Kidney (tissue), 22 donors: ENCODE measurements at places on chromosomes 1 and 21. TPM values are rescaled to one million over a fixed set of nuclear protein-coding genes. Genes with fewer than 3 reads are reported as not detected.

GRCh38 chr1:207284209-207284897 is 37.1 kb upstream of the CD55 start:
- peak; percentile 74 for DNase-seq

DNA sequence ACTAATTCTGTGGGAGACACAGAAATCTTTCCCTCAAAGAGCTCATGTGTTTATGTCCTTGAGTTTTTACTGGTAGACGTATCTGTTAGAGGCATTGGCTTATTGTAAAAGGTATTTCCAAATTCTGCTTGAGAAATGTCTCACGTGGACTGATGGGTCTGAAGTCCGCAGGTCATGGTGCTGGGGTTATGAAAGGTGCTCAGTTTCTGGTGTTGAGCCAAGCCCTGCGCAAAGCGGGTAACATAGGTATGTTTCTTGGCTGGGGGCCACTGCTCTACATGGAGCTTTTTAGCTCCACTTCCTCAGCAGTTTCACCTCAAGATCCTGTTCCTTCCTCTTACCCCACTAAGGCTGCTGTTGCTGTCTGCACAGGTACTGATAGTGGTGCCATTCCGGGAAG is 10.8 kb downstream of the UTP25 start:
- DNase-seq: no peak

The HSF2BP gene
- 0.60 TPM for total RNA-seq

The HIVEP3 gene
- 11.0 TPM for total RNA-seq

DNA sequence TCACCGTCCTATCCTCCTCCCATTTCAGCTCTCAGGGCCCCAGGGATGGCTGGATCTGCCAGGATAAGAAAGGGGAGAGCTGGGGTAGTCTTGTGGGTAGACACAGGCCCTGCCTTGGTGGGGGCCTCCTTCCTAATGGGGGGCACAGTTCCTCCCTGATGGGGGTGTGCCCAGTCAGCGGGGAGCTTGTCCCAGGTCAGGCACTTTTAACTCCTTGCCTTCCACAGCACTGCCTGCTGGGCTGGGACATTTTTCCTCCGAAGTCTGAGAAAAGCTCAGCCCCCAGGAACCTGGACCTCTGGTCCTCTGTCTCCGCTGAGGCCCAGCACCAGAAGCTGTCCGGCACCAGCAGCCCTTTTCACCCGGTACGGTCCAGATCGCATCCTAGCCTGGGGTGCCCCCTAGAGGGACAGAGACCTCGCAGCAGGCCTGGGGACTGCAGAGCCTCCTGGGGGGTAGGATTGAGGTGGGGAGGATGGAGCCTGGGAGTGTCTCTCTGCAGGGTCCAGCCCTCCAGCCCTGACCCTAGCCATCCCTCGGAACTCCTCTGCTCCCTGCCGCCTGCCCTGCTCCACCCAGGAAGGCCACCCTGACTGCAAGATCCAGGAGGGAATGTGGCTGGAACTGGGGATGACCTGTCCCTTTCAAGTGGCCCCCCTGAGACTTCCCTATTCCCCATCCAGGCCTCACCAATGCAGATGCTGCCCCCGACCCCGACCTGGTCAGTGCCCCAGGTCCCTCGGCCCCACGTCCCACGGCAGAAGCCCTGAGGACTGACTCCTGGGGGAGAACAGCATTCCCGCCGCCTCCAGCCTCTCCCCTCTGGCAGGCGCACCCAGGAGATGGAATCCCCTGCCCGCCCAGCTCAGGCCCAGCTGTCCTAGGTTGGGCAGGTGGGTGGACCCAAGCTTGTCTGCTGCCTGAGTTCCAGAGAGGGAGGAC is 12.0 kb downstream of the MIIP start:
- DNase-seq: no peak

DNA sequence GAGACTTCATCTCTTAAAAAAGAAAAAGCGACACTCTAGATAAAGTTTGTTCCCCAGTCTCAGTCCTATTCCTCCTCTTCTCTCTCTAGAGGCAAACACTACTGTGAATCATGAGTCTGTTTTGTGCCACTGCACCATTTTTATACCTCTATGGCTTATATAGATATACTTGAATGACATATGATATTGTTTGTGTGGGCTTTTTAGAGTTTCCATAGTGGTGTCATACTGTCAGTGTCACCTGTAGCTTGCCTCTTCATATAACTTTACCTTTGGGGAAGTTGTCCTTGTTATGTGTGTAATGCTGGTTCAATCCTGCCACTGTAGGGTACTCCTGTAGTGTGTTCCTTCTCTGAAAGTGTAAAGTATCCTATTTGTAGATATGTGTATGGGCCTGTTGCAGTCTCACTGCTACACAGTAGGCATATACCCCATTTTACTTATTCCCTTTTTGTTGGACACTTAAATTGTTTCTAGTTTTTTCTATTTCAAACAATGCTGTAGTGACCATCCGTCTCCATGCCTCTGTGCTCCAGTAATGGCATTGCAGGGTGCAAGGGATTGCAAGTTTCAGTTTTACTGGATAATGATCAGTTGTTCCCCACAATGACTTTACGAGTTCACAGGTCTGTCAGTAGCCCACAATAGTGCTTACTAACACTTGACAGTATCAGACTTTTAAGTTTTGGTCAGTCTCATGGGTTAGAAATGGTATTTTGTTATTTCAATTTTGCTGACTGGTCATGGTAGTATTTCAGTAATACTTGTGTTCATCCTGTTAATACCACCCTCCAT is 2.7 kb downstream of the PRMT2 start:
- DNase-seq: no peak

The PLEKHA6 gene
- 65.1 TPM for total RNA-seq

The LHX8 gene
- total RNA-seq: not detected

The MAN1C1 gene
- total RNA-seq: 31.7 TPM

The AHCTF1 gene
- total RNA-seq: 30.1 TPM

- no peak for DNase-seq
These were observed 56.6 kb downstream of the ZNF281 start for GRCh38 chr1:200353232-200353631.

DNA sequence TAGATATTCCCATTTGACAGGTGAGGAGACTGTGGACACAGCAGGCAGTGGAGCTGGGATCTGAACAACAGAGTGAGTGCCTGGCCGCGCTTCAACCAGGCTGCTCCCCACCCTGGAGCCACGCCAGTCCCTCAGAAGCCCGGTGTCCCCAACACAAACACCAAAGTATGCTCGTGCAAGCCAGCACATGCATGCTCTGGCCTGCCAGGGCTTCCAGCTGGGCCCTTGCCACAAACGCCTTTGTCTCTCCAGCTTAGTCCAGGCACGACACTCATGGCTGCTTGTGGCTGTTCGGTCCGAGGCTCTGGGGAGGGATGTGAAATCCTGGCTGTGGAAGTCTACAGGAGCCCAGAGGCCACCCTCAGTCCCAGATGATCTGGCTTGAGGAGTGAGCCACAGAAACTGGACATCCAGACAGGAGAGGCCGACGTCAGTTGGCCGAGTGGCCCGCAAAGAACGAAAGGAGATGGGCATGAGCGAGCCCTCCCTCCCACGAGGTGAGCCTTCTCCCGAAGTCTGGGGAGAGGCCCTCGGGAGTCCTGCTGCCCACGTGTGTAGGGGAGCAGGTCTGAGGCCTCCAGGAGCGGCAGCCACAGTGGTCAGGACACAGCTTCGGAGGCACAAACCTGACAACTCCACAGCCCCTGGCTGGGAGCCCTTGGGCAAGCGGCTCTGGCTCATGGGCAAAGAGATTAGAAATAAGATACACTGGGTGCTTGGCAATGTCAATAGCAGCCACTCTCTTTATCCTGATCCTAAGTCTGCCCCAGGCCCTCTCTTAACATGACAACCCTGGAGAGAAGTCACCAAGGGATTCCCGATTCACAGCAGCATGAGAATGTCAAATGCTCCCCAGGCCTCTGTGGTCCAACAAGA is 117.1 kb upstream of the IFFO2 start:
- no peak for DNase-seq

DNA sequence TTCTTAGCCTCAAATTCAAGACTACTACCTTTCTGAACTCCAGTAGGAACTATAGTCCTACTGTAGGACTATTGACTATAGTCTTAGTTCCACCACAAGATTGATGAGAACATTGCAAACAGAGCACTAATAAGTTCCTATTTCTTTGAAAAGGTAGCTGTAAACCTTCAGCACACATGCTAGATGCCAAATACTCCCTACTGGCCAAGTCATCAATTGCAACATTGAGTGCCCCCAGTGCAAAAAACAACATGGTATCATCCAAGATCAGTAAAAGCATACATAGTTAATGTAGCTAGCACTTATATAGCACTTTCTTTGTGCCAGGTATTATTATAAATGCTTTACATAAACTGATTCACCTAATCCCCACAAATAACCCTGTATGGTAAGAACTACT is 99.8 kb downstream of the MRPL39 start:
- DNase-seq: no peak

- no peak for DNase-seq
These were observed 81.7 kb downstream of the MAN1C1 start for GRCh38 chr1:25698252-25698651.

- DNase-seq: peak; percentile 67
These were observed 160.2 kb upstream of the COA6 start for GRCh38 chr1:234212764-234213657.

DNA sequence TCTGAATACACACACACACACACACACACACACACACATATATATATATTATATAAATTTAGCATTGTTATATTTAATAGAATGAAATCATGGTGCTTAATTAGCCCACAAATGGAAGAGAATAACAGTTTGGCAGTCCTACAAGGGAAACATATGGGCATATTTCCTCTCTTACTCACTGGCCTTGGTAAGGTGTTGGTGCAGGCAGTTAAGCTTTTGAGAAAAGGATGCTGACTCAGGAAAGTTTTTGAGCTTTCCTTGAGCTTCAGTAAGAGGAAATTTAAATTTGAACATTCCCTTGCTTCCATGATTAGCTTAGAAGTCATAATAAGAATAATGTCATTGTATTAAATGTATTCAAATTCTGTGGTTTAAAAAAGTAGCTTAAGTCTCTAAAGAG is 37.0 kb upstream of the B3GALT5 start:
- no peak for DNase-seq

DNA sequence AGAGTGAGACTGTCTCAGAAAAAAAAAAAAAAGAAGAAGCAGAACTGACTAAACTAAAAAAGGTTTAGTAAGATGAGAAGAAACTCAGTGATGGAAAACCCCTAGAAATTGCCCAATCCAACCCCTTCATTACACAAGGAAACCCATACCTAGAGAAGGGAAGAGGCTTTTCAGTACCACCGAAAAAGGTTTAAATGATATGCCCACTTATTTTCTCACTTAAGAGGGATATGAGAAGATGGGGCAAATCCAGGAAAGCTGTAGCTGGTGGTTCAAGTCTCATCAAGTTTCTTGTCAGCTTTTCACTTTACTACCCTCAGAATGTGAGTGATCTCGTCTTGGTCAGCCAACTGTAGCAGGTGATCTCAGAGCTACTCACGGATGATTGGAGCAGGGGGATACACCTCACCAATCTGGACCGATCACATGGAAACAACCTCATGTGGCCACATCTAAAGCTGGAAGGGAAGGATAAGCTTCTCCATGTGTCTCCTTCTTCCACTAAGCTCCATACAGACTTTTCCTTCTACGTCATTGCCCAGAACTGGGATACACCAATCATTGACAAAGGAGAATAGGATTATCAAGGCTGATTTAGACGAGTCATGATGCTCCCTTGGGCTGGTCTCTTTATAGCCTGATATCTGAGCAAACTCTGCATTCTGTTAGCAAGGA is 126.7 kb upstream of the POU3F1 start:
- no peak for DNase-seq

DNA sequence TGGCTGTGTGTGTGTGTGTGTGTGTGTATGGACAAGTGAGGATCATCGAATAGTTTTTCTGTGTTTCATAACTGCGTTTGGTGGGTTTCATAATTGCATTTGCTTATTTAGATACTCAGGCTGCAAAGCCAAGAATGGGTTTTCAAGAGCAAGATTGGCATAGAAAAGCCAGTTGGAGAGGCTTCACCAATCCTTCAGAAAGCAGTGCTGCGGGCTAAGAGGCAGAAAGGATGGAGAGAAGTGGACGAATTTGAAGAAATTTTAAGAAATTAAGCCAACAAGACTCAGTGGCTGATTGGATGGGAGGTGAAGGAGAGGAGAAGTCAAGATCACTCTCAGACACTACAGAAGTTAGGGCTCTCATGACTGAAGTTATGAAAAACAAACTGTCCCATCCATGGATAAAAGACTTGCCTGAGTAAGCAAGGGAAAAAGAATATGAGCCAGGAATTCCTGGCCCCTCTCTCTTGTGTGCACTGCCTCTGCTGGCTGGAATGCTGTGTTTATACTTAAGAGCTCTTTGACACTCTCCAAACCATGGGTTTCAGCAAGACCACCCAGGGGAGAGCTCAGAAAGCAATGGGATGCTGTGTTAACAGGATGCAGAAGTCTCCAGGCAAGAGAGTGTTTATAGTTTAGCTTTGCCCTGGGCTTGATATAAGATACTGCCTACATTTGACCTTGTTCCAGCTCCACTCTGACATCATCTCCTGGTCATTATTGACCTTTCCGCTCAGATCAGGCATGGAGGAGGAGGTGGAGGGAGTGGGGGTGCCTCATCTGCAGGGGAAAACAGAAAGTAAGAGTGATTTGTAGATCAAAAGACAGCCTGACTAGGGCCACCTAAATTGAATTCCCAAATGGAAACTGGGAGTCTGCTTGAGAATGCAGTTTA is 232.0 kb upstream of the PLXNA2 start:
- peak; percentile 82 for DNase-seq

DNA sequence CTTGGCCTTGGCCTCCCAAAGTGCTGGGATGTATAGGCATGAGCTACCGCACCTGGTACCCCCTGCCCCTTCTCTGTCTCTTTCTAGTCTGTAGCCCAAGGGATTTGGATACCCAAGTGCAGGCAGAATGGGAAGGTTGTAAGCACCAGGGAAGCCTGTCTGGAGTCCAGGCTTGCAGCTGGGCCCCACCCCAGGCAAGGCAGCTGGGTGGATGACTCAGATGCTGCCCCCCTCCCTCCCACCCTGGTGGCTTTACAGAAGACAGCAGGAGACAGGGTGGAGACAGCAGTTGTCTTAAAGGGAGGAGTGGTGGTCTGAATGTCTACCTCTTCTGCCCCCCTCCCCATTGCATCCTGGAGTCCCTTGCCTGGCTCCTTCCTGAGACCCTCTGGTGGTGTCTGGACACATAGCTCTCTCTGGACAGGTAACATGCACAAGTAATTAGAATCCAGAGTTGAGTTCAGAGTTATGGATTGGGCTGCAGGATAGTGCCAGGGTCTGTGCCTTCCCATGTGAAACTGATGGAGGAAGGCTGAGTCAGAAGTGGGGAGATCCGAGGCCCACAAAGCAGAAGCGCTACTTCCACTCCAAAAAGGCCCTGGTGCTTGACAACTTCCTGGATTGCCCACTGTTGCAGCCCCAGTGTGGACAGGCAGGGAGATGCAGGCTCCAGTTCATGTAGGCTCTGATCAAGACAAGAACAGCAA is 5.1 kb downstream of the LMNA start:
- DNase-seq: no peak

GRCh38 chr1:217747156-217747769 is 116.1 kb downstream of the SPATA17 start:
- no peak for DNase-seq

- DNase-seq: no peak
These were observed 39.7 kb upstream of the JUN start for GRCh38 chr1:58823481-58824010.
